Activated naive CD4-positive, alpha-beta T cell treated with anti-CD3 and anti-CD28 coated beads, Interleukin-2, amount 50 U/mL, for 72 hours (primary cell): ENCODE measurements at places on chromosomes 6 and 20.
A peak's percentile ranks its signal among the peaks of the same experiment; 100 is the strongest.

DNA sequence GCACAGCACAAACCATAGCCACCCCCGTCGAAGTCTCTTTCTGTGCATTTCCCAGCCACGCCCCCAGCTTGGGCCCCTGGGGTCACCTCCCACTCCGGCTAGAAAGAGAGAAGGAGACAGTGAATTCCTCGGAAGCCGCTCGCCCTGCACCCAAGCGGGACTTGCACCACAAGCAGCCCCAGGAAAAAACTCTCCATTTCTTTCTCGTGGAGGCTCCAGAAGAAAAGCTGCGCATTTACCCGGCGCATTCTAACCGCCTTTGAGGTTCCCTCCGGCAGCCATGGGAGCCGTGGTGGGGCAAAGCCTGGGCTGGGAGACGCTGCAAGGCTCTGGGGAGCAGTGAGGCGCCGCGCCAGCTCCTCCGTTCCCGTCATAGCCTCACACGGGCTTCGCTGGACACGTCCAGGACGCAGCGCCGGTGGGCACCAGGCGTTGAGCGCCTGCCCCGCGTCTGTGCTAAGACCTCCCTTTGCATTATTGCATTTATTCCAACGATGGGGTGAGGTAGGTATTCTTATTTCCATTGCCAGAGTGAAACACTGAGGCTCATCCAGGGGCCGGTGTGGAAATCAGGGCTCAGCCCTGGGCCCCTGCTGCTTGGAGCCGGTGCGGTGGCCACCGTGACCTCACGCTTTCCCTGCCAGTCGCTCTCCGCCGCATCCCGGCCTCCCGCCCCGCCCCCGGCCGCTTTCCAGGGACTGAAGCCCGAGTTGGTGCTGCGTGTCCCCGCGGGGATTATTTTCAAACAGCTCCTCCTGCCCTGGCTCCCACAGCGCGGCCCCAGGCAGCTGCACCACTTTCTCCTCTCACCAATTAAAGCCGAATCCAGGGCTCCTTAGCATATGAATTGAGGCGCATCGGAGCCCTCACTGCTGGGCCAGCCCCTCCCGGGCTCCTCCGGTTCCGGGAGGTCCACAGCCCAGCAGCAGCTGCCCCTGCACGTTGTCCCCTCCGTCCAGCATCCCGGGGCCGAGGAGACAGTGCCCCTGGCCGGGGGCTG, 148.3 kb upstream of the AFDN start:
- peak; percentile 28 for DNase-seq

GRCh38 chr6:14797875-14798593, 447.8 kb upstream of the JARID2 start:
- DNase-seq = no peak

- no peak for DNase-seq
These were observed 470.5 kb downstream of the COL12A1 start for GRCh38 chr6:74735304-74735703.

DNA sequence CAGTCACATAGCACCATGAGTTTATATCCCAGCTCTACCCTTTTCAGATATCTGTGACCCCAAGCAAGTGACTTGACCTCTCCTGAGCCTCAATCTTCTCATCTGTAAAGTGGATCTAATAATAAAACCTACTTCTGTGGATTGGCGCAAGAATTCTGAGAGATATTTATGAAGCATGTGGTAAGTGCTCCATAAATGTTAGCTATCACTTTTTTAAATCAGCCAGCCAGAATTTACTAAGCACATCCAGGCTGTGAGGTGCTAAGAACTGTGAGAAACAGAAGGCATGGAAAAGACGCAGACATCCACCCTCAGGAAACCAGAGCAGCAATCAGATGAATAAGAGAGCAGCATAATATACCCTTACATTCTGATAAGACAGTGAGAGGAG, 862 bp downstream of the C20orf96 start:
- DNase-seq = no peak

- DNase-seq = no peak
These were observed 503 bp upstream of the GPLD1 start for GRCh38 chr6:24489881-24490280.

DNA sequence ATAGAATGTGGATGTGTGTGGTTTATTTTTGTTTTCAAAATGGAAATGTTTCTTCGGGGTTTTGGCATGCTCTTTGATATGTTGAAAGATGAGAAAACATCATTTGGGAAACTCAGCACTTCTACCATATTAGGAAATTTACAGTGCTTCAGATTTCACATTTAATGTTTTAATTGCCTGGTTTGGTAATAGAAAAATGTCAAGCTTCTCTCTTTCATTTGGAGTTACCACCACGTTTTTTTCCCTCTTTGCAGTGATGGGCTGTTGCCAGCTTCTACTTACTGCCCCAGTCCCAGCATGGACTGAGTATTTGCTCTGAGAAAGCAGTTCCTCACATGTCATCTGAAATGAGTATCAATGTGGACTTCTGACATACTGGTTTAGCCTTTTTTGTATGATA, 267.7 kb downstream of the PRL start:
- DNase-seq = no peak

GRCh38 chr20:38129248-38129865, 35.7 kb downstream of the TGM2 start:
- no peak for DNase-seq

- no peak for DNase-seq
These were observed 494.0 kb downstream of the ADGRB3 start for GRCh38 chr6:69129046-69129445.

GRCh38 chr20:50450881-50451752, 59.1 kb upstream of the PTPN1 start:
- no peak for DNase-seq

- DNase-seq = no peak
These were observed 297.8 kb downstream of the PRL start for GRCh38 chr6:21999012-21999528.

DNA sequence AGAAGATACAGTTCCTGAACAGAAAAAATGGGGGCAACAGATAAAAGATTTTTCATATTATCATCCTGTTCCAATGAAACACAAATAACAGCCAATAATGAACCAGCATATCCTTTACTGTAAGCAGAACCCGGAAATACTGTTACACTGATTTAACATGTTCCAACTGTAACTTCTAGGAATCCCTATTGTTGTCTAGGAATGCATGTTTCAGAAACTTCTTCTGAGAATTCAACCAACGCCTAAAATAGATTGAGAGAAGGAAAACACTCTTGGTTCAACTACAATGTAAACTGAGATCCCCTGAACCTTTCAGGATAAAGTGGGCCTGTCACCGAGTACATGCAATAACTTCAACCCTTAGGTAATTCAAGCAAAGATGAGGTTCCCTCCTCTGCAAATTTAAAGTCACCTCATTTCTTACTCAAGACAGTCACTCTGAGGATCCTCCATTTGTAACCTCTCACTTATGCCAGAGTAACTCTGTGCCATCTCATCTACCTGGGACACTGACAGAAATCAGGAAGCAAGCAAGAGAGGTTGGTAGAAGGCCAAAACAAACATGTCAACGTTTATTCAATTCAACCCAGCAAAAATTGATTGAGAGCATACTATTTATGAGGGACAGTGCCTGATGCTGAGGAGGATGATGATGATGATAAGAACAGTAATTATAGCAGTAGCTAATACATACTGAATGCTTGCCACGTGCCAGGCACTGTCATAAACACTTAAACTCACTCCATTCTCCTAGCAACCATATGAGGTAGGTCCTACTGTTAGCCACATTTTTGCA, 14.1 kb downstream of the UBE3D start:
- DNase-seq = no peak

- DNase-seq = no peak
These were observed 7.0 kb downstream of the GTF2H5 start for GRCh38 chr6:158175111-158175510.
